LHCN-M2 (cell line): ENCODE measurements at places on chromosomes 6 and 20.
A peak's percentile ranks its signal among the peaks of the same experiment; 100 is the strongest.

DNA sequence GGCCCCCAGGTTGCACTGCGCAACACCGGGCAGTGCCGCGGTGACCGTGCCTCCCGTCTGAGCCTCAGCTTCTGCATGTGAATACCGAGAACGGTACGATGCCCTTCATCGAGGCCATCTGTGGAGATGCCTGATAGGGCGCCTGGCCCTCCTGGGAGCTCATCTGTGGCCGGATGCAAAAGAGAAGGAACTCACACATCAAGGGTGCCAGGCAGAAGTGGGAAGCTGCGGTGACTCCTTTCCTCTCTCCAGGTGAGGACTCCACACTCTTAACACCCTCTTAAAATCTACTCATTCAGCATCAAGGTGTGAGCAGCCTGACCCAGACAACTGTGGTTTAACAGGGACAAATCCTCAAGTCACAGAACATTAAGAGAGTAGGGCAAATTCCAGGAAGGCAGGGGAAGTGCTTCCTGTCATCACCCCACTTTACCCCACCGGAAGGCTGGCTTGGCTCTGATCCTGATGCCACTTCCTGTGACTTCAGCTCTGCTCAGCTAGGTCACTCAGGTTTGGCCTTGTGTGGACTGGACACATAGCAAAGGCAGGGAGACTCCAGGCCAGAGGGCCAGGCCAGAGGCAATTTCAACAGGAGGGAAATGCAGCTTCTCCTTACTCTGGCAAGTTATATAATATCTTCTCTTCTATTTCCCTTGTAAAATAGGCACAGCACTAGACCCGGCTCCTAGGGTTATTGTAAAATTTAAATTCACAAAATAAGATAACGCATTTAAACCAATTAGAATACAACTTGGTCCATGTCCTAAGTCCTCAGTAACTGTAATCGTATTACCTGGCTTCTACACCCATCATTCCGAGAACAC lies 69.4 kb downstream of the CPNE5 start:
- DNase-seq: peak; percentile 62

DNA sequence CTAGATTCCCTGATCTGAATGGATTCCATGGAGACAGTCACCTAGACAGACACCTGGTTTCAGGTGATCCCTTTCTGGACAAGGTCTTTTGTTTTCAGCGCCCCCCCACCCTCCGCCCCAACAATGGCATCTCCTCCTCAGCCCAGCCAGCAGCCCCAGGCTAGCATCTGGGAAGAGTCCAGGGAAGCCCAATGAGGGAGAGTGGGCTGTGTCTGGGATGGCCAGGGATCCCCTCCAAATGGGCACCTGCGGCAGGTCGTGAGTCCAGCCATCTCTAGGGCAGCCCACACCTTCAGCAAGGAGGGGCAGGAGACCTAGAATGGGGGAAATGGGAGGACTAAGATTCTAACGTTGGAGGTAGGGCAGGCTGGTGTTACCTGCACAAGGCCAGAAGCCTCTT lies 1.2 kb upstream of the SLC24A3 start:
- DNase-seq: no peak

DNA sequence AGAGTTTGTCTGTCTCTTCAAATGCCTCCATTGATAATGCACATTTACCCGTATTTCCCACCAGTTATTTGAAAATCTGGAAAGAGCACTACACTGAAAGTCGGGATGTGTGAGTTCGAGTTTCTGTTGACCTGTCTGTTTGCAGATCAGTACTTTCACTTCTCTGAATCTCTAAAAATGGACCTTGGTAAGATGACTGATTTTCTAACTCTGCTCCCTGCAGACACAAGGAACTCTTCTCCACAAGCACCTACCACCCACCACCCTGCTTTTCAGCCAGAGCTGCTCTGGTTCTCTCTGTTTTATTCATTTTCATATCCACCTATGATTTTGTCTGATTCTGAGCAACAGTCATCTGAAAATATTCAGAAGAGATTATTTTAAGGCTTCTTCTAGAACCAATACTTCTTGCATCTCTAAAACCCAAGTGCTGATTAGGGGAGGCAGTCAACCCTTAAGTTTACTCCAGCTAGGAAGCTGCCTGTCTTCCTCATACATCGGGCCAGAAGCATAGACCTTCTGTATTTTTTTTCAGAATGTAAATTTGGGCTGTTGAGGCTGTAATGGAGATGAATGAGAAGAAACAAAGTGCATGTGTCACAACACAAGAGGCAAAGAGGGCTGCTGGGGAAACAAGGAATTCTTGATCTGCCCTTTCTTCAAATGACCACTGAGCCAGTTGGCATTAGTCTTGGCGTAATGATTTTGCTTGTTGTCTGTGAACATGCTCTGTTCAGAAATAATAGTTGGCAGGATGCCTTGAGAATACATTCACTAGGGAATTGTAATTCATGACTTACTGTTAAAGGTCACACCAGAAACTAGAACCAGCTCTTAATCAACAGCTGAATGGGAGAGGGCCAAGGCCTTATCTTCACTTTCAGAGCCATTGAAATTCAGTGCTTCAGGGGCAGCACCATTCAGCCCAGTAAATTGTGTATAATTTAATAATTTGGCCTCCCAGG lies 85.4 kb upstream of the MYLIP start:
- peak; percentile 23 for DNase-seq

- no peak for DNase-seq
These were observed 197.7 kb downstream of the CD109 start for GRCh38 chr6:73893696-73894095.

DNA sequence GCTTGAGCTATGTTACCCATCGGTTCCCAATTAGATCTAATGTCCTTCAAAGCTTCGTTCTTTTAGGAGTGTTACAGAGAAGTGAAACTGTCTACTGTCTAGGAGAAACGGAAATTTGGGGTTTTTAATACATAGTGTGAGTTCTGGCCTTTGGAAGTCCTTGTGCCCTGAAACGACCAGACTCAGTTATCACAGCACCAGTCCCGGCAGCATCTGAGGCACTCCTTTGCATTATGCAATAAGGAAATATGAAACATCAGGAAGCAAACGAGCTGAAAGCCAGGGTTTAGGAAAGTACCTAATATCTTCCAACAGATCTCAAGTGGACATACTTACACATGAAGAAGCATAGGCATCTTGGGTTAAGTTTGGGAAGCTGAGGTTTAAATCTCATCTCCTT lies 61.8 kb upstream of the ADGRF1 start:
- DNase-seq: no peak

DNA sequence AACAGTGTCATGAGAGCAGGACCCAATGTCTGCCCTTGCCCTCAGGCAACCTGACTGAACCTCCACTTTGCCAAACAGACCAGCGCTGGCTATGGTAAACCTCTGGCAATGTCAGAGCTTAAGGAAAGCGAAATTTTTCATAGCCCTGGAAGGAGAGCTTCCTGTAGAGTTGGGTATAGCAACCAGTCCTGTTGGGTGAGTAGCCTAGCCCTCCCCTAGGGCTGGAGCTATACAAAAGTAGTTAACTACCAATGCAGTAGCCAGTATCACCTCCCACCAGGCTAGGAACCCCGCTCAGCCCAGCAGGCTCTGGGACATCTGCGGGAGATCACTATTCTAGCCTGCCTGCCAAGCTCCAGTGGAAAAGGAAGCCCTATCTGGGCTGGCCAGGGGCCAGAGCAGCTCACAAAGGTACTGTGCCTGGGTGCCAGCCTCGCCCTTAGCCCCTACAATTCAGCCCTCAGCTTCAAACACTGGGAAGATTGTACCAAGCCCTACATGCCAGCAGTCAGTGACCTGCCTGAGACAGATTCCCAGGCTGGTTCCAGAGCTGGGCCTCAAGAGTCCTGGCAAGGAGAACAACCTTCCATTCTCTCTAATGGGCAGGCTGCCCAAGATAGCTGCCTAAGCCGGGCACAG lies 7.9 kb downstream of the WFDC3 start:
- DNase-seq: no peak

DNA sequence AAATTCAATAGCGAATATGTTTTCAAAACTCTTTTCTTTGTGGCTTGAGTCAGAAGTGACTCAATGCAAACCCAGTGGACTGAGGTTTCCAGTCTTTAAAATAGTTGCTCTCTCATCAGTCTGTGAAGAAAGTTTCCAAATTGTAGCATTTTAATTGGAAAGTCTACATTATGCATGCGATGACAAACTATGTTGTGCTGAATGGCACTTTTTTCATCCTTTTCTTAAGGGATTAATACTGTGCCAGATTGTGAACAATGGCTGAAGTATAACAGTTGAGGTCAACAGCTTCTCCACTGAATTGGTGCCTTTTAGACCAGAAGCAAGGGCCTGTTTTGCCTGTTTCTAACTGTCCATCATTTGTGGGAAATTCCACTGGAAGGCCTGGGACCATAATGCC lies 377.1 kb downstream of the BTBD9 start:
- DNase-seq: peak; percentile 77

GRCh38 chr6:22664968-22665367 lies 95.6 kb downstream of the HDGFL1 start:
- DNase-seq: no peak

DNA sequence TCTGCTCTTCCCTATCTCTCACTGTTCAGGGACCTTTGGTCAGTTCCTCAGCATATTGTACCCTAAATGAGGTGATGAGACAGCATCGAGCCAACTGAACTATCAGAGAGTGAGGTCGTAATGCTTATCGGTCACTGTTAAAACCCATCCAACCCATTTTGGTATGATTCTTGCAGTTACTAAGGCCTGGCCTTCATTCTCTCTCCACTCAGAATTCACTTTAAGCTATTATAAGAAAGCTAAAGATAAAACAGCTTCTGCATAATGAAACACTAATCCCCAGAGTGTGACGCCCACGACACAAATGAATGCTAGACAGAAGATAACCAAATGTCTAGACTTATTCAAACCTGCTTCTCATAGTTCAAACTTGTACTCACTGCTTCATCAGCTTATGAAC lies 175.8 kb downstream of the GMPR start:
- DNase-seq: no peak

GRCh38 chr20:57040924-57041323 lies 225.5 kb downstream of the BMP7 start:
- no peak for DNase-seq

DNA sequence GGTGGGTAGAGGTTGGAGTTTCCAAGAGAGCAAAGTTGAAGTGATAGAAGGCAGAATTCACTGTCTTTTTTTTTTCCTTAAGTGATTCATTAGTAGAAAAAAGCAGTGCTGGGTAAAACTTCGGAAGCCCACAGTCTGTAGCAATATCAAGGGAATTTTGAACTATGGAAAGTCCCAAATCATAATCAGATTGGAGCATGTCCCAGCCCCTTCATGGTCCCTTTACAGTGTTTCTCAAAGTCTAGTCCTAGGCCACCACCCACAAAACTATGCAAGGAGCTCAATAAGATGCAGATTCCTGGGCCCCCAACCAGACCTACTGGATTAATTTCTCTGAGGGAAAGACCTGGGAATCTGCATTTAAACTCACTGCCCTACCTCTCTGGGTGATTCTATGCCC lies 22.6 kb downstream of the NEDD9 start:
- no peak for DNase-seq

GRCh38 chr6:66930559-66931290 lies 1223.7 kb upstream of the EYS start:
- peak; percentile 55 for DNase-seq

GRCh38 chr20:59325142-59325523 lies 24.7 kb downstream of the EDN3 start:
- no peak for DNase-seq

DNA sequence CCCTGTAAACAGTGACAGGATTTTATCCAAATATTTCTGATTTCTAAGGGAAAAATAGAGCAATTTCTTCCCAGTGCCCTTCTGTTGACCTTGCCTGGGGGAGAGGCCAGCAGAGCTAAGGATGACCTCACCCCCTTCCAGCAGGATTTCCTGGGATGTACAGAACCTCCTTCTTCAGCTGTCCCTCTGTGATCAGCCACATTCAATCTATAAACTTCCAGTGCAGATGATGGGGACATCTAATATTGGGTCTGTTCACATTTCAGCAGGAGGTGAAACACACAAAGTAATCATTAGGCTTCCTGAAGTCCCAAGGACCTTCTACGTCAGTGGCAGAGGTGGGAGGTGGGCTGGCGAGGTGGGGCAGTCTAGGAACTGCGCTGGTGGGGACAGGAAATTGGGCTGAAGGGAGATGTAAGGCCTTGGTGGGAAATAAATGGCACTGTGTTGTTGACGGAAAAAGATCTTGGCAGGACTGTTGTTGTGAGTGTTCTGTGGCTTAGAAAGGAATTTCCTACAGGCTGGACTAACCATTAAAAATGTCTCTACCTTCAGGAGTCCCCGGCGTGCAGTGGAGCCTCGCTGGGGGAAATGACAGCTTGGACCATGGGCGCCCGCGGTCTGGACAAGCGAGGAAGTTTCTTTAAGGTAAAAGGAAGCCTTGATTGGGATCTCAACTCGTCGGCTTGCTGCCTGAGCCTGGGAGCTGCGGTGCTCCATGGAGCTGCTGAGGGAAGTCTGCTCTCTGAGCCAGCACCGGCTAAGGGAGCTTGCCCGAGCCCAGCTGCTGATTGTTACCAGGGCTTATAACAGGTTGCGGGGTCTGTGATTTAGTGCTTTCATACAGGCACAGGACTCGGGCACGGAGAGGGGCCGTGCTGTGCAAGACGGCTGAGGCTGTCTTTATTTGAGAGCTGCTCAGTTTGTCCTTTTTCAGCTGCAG lies 127.9 kb upstream of the NAA20 start:
- DNase-seq: peak; percentile 63

- DNase-seq: no peak
These were observed 74.9 kb downstream of the HS3ST5 start for GRCh38 chr6:114267897-114268296.

GRCh38 chr6:160420969-160421556 lies 72.9 kb downstream of the SLC22A3 start:
- DNase-seq: no peak

DNA sequence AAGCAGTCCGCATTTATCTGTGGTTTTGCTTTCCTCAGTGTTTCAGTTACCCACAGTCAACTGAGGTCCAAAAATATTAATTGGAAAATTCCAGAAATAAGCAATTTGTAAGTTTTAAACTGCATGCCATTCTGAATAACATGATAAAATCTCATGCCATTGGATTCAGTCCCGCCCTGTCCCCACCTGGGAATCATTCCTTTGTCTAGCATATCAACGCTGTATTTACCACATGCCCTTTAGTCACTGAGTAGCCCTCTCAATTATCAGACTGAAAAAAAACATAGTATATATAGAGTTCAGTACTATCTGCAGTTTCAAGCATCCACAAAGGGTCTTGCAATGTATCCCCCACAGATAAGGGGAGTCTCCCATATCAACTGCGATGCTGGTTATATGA lies 17.1 kb downstream of the RANBP9 start:
- no peak for DNase-seq

GRCh38 chr6:7391151-7391550 lies 1.5 kb downstream of the RIOK1 start:
- DNase-seq: no peak
